ENCODE measurements at places on chromosomes 12 and 14.
A peak's percentile ranks its signal among the peaks of the same experiment; 100 is the strongest.

GRCh38 chr12:110373025-110373424 lies 30.5 kb downstream of the ANAPC7 start:
- DNase-seq = peak; percentile 44

DNA sequence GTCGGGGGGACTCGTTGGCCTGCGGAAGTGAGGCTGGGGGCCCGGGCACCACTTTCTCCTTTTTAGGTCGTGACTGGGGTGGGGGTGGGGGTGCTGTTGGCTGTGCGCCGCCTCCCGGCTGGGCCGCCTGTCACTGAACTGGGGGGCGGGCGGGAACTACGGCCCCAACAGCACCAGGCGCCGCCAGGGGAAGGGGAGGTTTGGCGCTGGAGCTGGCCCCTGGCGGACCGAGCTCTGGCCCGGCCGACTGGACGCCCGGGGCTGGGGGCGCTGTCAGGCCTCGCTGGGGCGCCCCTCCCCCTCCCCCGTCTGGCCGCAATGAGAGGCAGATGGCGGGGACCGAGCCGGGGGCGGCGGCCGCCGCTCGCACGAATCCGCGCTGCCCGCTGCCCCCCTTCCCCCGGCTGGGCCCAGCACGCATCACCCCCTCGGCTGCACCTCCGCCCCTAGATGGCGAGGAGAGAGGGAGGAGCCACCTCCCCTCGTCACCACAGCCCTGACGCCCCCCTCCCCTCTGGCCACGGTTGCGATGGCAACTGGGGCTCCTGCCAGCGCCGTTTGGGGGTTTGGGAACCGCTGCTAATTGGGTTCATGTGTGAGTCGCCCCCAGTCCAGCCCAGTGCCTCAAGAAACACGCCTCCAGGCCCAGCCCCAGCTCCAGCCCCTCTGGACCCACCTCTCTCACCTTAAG lies 723 bp downstream of the NFATC4 start:
- peak; percentile 94 for DNase-seq

GRCh38 chr14:96274122-96274521 lies 18.1 kb downstream of the BDKRB1 start:
- DNase-seq = no peak

GRCh38 chr12:39946361-39947280 lies 159.3 kb downstream of the SLC2A13 start:
- no peak for DNase-seq

GRCh38 chr12:30152705-30153104 lies 369.0 kb upstream of the TMTC1 start:
- DNase-seq = no peak

- DNase-seq = no peak
These were observed 137.0 kb upstream of the CDKN3 start for GRCh38 chr14:54259821-54260220.

DNA sequence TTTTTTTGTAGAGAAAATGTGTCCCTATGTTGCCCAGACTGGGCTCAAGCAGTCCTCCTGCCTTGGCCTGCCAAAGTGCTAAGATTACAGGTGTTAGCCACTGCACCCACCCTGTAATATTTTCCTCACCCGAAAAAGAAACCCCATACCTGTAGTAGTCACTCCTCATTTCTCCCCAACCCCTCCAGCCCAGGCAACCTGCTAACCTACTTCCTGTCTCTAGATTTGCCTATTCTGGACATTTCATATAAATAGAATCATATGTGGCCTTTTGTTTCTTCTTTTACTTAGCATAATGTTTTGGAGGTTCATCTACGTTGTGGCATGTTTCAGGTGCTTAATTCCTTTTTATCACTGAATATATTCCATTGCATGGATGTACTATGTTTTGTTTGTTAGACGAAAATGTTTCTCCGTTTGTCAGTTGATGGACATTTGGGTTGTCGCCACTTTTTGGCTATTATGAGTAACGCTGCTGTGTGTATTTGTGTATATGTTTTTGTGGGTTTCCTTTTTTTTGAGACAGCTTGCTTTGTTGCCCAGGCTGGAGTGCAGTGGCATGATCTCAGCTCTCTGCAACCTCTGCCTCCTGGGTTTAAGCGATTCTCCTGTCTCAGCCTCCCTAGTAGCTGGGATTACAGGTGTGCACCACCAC lies 6.2 kb downstream of the ANKRD13A start:
- no peak for DNase-seq
